Naive B cell (primary cell): ENCODE measurements at places on chromosomes 6 and 20.

GRCh38 chr20:57908704-57909630 lies 199.2 kb upstream of the PMEPA1 start:
- no peak for DNase-seq

- DNase-seq: no peak
Observed at GRCh38 chr6:128538763-128539162, 18.4 kb upstream of the PTPRK start.

- DNase-seq: no peak
Observed at GRCh38 chr6:31114970-31115849, 610 bp downstream of the PSORS1C1 start.

DNA sequence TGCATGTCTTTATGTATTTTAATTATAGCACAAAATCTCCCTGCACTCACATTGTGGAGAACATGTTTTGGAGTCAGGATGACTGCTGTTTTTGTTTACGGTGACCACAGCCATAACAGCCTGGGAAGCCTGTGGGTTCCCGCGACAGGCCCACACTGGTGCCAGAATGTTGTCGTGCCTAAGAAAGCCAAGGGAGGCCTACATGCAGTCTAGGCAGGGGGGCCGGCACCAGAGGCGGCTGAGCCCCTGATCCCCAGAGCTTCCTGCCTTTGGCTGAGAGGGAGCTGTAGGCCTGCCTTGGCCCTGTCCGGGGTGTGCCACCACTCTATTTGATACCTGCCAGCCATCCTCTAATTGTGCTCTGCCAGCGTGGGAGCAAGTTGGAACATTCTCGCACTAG lies 46.7 kb downstream of the TBC1D7 start:
- DNase-seq: no peak
